Fibroblast of villous mesenchyme (primary cell): ENCODE measurements at places on chromosomes 4 and X.

DNA sequence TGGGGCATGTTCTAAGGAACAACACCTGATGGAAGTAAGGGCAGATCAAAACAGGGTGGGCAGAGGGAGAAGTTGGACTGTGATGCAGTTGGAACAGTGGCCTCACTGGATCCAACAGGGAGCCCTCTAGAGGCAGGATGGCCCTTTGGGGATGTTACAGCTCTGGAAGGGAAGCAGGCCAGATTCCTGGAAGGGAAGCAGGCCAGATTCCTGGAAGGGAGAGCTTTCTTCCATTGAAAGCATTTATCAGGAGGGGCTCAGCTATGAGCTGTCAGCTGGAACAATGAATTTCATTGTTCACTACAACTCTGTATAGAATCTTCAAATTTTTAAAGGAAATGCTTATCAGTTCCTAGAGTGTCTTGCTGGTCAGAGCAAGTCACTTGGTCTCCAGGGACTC lies 17.7 kb downstream of the IL15 start:
- no peak for DNase-seq

- DNase-seq: peak; percentile 81
Observed at GRCh38 chr4:163332526-163333406, at the start of gene NPY1R. Gene NPY1R, minus strand, starts transcription at chr4:163332596. Its CDS starts 6,042 bp downstream, at chr4:163326554.

DNA sequence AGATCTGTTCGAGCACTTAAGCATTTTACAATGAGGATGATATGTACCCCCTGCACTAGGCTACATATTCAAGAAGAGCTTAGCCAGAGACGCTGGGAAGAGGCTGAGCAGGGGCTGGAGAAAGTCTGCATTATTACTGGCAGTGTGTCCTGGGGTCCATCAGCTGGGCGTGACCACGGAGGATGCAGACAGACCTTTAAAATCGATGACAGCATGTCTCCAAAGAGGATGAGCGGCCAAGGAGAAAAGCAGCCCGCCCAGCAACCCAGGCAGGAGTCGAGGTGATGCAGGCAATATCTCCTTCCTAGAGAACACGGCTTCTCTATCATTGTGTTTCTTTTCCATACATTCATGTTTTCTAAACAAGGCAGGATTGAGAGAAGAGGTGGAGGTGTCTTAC lies 300.7 kb downstream of the USP46 start:
- no peak for DNase-seq

GRCh38 chr4:163587867-163588266 lies 93.4 kb downstream of the TMA16 start:
- no peak for DNase-seq

DNA sequence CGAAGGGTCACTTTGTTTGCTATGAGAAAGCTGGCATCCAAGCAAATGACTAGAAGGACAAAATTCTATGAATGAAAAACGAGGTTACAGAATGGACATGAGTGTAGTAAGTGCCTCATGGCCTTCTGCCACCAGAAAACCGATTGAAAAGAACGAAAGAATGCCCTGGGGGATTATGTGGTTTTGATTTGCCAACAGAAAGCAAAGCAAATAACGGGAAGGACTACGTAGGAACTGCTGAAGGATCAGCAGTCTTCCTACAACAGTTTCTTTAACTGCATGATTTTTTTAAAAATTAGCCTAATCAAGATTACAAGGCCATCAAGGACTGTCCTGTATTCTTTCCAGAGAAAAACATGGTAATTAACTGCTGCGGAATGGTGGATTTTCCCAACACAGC lies 50.6 kb downstream of the NRK start:
- DNase-seq: no peak

DNA sequence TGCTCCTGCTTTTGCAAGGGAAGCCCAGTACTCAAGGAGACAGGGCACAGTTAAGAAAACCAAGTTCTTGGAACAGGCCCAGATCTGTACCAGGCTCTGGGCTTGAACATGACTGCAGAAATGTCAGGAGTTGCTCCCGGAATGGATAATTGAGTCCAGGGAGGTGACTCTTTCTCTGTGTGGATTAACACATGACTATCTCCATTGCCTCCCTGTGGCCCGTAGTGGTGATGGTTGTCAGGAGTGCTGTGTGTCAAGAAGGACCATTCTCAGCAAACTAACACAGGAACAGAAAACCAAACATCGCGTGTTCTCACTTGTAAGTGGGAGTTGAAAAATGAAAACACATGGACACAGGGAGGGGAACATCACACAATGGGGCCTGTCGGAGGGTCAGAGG lies 39.9 kb downstream of the CCKAR start:
- no peak for DNase-seq

DNA sequence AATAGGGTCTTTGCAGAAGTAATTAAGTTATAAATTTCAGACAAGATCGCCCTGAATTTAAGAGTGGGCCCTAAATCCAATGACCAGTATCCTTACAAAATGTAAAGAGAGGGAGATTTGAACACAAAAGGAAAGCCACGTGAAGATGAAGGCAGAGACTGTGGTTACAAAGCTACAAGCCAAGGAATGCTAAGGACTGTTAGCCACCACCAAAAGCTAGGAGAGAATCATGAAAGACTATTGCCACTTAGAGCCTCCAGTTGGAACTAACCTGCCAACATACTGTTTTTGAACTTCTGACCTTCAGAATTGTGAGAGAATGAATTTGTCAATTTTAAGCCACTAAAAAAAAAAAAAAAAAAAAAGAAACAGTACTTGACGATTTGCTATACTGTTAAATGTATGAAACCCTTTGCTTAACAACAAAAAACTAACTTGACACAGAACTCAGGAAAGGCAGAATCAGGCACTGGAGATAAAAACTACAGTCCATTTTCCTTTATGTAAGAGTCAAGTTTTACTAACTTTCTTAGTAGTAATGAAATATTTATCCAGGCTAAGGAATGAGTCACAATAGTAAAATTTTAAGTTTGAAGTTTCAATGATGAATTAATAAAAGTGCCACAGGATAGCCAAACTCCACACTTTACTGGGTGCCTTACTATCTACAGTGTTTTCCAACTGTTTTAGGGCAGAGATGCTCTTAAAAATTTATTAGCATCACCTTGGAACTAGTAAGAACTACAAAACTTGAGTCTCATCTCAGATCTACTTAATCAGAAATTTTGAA lies 25.1 kb downstream of the DHX15 start:
- no peak for DNase-seq

DNA sequence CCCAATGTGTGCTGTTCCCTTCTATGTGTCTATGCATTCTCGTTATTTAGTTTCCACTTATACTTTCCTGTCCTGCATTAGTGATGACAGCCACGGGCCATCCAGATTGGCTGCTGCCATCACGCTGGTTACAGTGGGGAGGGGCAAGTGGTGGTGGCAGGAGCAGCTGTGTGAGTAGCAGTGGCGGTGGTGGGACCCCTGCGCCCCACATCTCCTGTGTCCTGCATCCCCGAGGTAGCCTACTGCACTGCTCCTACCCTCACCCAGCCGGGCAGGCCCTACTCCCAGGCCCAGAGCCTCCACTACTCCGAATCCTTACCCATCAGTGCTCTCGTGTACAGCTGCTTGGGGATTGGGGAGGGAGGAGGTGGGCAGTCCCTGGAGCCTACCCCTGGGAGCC lies 798.7 kb upstream of the AGA start:
- no peak for DNase-seq

GRCh38 chr4:20565075-20565721 lies 135.1 kb upstream of the PACRGL start:
- DNase-seq: peak; percentile 35

- DNase-seq: no peak
Observed at GRCh38 chr4:3225071-3225850, 23.7 kb upstream of the MSANTD1 start.

GRCh38 chr4:94621491-94622080 lies 136.2 kb upstream of the BMPR1B start:
- peak; percentile 65 for DNase-seq

GRCh38 chr4:142846729-142847596 lies 862 bp upstream of the INPP4B start:
- peak; percentile 16 for DNase-seq

DNA sequence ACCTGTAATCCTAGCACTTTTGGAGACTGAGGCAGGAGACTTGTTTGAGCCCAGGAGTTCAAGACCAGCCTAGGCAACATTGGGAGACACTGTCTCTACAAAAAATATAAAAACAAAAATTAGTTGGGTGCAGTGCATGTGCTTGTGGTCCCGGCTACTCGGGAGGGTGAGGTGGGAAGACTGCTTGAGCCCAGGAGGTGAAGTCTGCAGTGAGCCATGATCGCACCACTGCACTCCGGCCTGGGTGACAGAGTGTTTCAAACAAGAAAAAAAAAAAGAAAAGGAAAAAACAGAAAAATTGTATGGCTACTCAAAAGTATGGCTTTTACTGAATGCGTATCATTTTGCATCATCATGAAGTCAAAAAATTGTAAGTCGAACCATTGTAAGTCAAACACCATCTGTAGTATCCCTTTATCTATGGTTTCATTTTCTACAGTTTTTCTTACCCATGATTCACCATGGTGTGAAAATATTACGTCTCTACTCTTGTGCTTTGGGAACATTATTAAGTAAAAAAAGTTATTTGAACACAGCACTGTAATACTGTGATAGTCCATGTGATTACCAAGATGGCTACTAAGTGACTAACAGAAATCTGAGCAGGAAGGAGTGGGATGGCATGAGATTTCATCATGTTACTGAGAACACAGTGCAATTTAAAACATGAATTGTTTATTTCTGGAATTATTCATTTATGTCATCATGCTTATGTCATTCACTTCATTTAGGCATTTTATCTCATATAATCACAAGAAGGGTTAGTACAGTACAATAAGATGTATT lies 26.5 kb upstream of the MANBA start:
- DNase-seq: peak; percentile 55

- no peak for DNase-seq
Observed at GRCh38 chrX:36804066-36804465, 204.1 kb upstream of the FAM47C start.

DNA sequence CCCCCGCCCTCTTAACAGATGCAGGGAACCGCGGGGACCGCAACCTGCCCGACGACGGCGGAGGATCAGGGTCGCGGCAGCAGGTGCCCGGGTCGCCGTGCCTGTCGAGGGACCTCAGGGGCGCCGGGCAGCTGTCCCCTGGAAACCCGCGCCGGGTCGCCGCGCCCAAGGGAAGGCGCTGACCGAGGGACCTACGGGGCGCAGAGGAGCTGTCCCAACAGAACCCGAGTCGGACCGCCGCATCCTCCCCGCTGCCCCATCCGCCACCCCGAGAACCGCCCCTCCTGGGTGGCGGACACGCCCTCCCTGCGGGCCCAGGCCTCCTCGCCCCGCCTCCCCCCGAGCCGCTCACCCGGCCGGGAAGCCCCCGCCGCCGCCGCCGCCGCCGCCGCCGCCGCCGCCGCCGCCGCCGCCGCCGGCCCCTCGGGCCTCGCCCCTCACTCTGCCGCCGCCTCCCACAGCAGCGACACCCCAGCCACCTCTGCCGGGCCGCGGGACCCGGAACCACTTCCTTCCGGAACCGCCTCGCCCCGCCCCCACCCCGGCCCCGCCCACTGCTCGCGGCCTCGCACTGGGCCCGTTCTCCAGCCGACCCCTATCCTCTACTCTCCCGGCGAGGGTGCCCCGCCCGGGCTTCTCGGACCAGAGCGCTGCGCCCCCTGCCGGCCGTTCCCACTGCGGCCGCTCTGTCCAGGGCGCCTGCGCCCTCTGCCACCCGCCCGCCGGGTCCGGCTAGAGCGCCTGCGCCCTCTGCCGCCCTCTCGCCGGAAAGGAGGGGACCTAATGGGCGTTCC lies at the start of gene BCLAF3:
Gene BCLAF3, minus strand, starts transcription at position 506 of the 794 bp plus-strand sequence. CDS start 20,797 bp downstream, outside the sequence.
- peak; percentile 86 for DNase-seq

DNA sequence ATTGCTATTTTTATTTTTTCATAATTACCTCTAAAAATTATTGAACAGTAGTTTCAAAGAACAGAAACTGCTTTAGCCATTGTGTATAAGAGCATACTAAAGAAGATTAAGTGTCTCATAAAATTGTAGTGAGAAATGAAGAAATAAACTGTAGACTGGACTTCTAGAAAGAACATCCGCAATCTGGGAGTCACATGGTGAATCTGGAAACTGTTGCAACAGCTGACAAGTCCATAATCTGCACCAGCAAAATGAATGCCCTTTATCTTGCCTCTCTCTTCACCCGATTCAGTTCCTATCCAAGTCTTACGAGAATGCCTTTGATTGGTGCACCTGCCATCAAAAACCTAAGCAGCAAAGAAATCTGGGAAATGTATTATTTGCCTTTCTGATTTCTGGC lies 312.9 kb downstream of the NAF1 start:
- peak; percentile 56 for DNase-seq

GRCh38 chr4:10741961-10742699 lies 57.6 kb upstream of the CLNK start:
- DNase-seq: no peak
